ENCODE measurements at places on chromosomes 3 and 15.

GRCh38 chr15:34850121-34850520 is 54.8 kb upstream of the ACTC1 start:
- DNase-seq, result no peak

GRCh38 chr3:172626021-172626640 is 84.7 kb downstream of the NCEH1 start:
- DNase-seq, result no peak

DNA sequence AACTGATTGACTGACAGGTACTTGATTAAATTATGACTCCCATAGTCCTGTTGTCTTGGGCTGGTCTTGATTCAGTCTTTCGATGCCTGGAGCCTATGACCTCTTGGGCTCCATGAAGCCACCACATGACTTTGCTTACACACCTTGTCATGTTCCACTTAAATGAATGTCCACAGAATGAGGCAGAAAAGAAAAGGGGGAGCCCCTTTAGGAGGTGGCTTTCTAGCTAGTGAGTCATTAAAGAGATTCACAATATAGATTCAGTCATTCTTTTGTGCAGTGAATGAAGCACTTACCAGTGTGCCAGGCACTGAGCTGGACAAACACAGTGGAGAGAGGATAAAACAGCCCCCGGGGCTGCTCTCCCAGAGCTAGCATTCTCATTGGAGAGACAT is 17.1 kb downstream of the VIPR1 start:
- DNase-seq, result no peak

DNA sequence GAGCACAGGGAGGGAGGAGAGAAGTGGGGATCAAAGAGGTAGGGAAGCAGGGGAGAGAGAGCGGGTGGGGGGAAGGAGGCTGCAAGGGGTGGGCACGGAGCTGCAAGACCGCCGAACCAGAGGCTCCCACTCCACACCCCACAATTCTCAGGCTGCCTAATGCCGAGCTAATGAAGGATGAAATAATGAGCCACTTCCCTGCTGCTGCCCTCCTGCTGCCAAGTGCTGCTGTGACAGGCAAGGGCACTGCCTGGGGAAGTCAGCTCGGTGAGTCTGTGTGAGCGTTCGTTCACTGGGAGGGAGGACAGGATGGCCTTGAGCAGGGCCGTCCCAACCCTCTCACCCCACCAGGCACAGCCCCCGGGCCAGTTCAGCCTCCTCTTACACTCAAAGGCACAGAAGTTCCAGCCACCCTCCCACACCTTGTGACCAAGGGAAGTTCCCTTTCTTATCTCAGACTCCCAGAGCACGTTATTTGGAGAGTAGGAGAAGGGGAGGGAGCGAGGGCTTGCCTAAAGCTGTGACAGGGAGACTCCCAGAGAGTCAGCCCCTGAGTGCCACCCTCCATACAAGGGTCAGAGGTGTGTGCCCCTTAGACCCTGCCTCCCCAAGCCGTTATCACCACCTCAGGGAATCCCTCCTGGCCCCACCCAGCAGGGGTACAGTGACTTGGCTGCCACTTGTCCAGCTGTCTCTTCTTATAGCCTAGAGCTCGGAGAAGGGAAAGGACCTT is 12.4 kb downstream of the GLYCTK start:
- no peak for DNase-seq

DNA sequence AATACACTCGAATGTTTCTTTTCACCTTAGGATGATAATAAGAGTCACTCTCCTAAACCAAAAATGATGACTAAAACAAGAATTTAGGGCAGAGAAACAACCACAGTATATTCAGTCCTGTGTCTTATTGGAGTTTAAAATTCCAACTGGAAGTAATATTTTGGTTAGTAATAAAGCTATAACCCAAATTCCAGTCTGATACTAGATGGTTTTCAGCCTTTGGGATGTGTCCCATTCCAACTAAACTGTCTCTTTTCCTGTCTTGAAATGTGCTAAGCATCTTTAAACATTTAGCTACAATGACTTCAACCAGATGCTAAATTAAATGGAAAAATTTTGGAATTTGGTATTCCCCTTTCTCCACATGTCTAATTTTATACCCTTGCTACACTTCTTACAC is 510.0 kb downstream of the ROBO1 start:
- DNase-seq, result no peak

GRCh38 chr15:98083203-98083910 is 122.9 kb downstream of the ARRDC4 start:
- DNase-seq, result no peak

GRCh38 chr3:64684715-64685261 is 3.0 kb downstream of the ADAMTS9 start:
- DNase-seq, result no peak

GRCh38 chr3:109679664-109680063 is 342.3 kb upstream of the DPPA4 start:
- DNase-seq, result no peak

DNA sequence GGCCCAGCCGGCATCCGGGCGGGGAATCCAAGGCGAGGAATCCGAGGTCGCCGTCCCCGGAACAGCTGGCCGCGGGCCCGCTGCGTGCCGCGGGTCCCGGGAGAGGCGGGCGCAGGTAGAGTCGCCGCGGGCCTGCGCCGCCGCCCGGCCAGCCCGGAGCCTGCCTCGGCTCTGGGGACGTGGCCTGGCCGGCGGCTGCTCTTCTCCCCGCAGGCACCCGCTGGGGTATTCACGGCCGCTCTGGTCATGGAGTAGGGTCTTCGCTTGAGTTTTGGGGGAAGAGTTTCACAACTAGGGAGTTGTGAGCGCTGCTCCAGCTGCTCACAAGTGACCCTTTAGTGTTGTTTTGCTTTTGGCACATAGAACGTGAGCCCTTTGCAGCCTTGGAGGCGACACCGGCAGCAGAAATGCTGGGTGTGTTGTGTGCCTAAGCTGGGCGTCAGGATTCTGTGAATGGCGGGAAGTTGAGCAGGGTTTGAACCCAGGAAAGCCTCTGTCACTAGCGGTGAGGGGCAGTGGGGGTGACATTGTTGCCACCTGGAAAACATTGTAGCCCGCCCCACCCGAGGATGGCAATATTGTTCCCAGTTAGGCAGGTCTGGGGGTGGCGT is 4.0 kb downstream of the TRIM71 start:
- DNase-seq, result no peak

DNA sequence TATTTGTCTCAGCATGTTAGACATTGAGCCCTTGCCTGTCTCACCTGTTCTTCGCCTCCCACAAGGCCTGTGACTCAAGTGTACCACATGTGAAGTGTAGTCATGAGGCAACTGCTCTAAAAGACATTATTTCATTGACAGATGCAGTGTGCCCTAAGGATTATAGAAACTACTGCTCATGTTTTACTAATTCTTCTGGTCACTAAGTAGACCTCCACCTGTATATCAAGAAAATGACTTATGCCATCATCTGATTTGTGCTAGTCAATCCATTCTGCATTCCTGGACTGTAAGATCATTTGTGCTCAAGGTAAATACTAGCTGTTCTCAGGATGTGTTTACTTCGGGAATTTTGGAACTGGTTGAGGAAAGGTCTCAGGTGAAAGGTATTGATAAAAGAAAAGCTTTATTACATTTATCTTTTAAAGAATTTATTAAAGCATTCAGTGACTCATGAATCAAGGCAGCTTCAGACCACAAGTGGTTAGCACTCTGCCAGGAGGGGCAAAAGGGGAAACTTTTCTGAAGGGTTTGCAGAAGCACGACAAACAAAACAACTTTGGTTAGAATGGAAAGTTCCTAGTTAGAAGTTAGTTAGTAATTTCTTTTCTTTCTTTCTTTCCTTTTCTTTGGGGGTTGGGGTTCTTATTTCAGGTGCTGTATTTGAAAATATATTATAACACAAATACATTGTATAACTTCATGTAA is 465.3 kb upstream of the CBLB start:
- peak; percentile 20 for DNase-seq

DNA sequence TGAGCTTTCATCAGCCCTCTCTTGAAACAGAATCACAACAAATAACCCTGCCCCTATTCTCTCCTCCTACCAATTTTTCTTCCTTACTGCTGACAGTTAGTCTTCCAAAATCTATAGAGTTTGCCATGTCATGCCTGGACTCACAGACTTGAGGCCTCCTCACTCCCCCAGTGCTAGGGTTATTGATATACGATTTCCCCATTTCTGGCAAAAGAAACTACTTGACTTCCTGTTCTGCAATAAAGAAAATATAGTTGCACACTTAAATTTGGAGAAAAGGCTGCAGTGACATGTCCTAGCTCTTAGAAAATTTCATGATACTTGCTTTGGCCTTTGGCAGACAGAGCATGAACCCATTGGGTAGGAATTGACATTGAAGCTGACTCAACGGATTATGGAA is 75.9 kb downstream of the CYP19A1 start:
- no peak for DNase-seq

DNA sequence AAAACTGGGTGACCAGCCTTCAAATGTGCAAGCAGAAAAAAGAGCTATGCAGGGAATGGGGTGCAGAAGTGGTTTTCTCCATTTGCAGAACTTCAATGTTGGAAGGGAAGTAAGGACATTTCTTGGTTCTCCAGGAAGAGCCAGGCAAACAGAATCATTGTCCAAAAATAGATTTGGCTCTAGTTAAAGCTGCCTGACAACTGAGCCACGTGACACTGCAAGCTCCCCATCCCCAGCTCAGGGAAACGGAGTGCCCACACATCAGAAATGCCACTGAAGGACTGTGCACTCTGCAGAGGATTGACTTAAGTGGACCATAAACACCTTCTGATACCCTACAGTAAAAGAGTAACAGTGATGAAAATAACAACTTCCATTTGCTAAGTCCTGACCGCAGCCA is 195.6 kb upstream of the NSMCE3 start:
- no peak for DNase-seq

DNA sequence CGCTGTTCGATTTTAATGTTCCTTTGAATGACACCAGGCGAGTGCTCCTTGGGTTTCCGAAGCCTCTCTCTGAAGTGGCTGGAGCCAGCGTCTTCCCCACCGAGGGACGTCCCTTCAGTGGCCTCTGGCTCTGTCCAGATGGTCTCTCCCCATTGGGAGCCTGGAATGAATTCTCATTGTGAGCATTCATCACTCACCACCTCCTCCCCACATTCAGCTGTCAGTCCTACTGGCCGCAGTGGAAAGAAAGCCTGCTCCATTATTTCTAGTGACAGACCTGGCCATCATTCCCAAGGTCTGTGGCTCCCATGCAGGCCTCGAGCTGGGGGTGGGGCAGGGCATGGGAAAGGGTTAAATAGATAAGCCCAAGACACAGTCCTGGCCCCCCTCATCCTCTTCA is 35.2 kb downstream of the ZNF710 start:
- no peak for DNase-seq

- DNase-seq, result no peak
Observed at GRCh38 chr3:187960820-187961219, 193.1 kb upstream of the LPP start.

GRCh38 chr15:39127151-39127790 is 453.6 kb upstream of the THBS1 start:
- no peak for DNase-seq

DNA sequence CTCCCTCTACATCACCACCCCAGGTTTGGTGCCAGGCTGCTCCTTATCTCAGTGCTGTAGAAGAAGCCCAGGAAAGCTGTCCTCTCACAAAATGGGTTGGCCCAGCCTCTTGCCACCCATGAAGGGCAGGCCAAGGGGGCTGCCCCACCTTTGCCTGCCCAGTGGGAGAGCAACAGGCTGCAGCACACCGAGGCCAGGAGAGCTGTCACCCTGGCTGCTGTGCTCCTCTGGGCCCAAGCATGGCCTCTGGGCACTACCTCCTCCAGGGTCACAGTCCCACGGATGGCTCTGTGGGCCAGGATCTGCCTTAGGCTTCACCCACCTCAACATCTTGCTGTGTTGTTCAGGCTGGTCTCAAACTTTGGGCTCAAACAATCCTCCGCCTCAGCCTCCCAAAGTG is 6.4 kb upstream of the STAB1 start:
- no peak for DNase-seq

- no peak for DNase-seq
Observed at GRCh38 chr15:68504681-68505170, 72.8 kb upstream of the ITGA11 start.

GRCh38 chr3:119294696-119295671 is 801 bp downstream of the ARHGAP31 start:
- DNase-seq, result peak; percentile 33

DNA sequence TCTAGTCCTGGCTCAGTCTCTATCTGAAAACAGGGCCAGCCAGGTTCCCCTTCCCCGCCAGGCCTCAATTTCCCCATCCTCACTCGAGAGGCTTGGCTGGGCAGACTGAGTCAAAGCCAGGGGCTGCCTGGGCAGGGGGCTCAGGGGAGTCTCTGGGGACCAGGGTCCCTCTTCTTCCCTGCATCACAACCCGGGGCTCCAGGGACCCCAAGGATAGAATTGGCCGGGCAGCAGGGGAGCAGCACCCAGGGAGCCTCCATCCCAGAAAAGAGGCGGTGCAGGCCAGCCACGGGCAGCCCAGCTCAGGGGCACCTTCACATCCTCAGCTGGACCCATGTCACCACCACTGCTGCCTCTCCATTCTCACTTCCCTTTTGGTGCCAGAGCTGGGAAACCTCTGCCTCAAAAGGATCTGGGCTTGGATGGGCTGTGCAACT is 13.3 kb upstream of the PLXND1 start:
- DNase-seq, result no peak

DNA sequence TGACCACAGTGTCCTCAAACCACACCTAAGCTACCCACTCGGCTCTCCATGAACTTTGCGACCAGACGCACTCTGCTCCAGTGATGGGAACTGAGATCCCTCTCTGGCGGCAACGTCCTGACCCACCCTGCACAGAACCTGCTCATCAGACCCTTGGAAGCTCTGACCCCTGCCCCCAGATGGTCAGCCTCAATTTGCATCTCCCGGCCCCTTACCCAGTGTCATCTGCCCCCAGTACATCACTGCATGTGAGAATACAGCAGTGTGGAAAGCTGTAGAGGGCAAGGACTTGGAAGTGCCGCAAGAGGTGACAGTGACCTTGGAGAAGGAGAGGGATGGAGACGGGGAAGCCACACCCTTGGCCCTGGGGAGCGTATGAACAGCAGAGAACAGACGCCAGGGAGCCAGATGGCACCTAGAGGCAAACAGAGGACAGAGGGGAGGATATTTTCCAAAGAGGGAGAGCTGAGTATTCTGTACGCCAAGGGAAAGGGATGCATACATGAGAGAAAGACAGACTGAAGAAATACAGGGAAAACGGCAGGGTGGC is 192.0 kb downstream of the XXYLT1 start:
- no peak for DNase-seq

GRCh38 chr3:64111872-64112271 is 88.6 kb upstream of the PSMD6 start:
- no peak for DNase-seq

GRCh38 chr15:64515825-64516224 is 55.4 kb downstream of the ZNF609 start:
- no peak for DNase-seq

Measured in stimulated activated CD8-positive, alpha-beta memory T cell treated with anti-CD3 and anti-CD28 coated beads, Interleukin-4, amount 100 ng/mL, for 1 hour (primary cell).